ENCODE measurements at places on chromosomes 12 and 14.

GRCh38 chr12:14545144-14546124 lies 22.2 kb downstream of the PLBD1 start:
- DNase-seq: no peak

DNA sequence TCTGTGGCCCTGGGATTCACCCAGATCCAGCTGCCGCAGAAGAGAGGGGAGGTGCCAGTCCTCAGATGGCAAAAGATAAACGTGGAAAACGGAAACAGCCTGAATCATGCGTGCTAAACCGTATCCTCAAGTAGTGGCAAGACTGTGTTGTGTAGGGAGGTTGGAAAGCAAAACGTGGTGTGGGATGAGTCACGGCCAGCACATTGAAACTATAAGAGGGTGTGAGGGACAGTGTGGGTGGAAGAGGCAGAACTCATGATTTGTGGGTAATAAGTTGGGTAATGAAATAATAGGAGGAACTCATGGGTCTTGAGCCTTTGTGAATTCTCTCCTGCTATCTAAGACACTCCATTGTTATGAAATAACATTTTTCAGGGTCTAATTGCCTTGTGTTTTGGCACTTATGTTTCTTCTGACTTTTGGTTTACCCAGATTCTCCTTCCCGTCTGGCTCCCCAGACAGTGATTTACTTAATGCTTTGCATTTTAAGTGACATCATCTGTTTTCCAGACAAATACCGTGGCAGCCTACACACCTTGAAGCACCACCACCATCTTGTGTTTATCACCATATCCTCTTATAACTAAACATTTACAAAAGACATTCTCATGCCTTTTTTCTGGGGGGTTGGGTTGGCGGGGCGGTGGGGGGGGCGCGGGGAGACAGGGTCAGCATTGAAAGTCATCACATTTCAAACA lies 62.3 kb upstream of the PTCSC3 start:
- DNase-seq: no peak

GRCh38 chr14:37597538-37597913 lies 2.1 kb downstream of the TTC6 start:
- DNase-seq: no peak

- no peak for DNase-seq
These were observed 15.3 kb upstream of the PIK3C2G start for GRCh38 chr12:18246066-18246465.

DNA sequence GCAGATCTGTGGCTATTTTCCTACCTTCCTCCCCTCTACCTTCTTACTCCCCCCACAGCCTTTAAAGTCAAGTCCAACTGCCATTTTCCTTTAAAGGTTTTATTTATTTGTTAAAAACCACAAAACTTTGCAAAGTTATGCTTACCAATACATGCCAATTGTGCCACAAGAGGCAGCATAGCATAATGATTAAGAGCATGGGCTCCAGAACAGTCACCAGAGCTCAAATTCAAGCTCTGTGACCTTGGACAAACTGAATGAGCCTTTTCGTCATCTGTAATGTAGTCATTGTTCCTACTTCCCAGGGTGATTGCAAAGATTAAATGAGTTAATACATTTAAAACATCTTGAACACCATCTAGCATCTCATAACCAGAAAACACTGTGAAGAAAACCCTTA lies 13.0 kb upstream of the FMNL3 start:
- no peak for DNase-seq

DNA sequence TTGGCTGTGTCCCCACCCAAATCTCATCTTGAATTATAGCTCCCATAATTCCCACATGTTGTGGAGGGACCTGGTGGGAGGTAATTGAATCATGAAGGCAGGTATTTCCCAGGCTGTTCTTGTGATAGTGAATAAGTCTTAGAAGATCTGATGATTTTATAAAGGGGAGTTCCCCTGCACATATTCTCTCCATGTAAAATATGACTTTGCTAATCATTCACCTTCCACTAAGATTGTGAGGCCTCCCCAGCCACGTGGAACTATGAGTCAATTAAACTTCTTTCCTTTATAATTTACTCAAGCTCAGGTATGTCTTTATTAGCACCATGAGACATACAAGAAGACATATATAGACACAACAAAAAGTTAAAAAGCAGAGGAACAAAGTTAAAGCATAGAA lies 120.0 kb downstream of the CPNE8 start:
- no peak for DNase-seq

- no peak for DNase-seq
These were observed 26.2 kb upstream of the TBX3 start for GRCh38 chr12:114710151-114710550.

DNA sequence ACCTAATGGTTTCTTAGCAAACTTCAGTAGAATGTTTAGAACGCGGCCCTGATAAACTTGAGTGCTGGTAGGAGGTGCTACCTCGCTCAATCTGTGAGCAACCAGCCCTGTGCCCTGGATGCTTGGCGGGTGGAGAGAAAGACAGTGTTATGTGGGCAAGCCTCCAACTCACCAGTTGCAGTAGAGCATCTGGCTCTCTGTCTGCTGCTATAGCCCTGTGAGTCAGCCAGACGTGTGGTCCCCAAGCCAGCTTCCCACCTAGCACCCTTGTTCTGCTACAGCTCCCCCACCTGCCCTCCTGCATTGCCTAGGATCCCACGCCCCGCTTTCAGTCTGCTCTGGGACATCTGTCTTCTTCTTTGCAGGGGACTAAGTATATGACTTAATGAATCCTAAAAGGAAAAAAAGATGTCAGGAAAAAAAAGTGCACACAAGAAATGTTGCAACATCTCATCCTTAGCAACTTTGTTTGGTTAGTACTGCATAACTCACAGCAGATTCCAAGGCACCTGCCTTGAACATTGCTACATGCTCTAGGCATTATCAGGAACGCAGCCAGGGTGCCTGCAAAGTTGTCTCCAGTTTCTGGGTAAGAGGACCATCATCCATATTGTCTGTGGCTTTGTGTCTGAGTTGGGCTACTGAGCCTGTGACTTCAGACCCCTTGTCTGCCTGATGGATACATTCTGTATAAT lies 13.6 kb downstream of the SNRNP35 start:
- DNase-seq: no peak

DNA sequence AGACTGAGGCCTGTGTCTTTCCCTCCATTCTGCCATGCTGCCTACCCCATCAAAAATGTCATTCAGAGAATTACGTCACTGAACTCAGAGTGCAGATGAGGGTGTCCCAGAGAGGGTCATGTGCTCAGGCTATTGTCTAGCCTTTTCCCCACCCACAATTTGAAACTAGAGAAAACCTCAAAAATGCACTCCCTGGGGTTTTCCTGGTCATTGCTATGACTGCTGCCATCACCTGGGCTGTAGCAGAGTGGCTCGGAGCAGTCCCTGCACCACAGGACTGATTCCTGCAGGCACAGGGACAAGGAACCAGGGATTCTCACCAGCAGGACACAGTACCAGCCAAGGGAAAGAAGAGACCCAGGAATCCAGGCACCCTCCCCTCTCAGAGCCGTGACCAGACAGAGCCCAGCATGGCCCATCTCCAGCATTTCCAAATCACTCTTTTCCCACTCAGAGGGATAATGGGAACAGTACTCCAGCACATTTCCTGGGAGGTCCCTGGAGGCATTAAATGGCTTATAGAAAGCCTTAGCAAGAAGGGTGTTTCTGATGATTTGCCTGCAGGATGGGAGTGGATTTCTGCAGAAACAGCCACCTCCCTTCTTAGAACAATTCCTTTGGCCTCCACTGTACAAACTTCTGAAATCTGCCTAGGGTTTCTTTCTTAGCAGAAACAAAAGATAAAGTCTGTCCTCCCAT lies 45.9 kb downstream of the VWF start:
- DNase-seq: no peak

DNA sequence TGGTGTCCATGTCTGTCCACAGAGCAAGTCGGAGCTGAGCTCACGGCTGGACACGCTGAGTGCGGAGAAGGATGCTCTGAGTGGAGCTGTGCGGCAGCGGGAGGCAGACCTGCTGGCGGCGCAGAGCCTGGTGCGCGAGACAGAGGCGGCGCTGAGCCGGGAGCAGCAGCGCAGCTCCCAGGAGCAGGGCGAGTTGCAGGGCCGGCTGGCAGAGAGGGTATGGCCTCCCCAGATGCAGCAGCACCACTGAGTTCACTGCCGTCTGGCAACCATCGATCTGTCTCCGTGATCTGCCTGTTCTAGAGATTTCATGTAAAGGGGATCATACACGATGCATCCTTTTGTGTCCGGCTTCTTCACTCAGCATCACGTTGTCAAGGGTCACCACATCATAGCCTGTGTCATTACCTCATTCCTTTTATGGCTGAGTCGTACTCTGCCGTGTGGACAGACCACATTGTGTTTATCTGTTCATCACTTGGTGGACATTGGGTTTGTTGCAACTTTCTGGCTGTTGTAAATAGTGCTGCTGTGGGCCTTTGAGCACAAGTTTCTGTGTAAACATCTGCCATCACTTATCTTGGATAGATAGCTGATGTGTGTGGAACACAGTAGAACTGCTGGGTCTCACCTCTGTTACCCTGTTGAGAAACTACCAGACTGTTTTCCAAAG lies 21.9 kb downstream of the HIP1R start:
- DNase-seq: no peak

DNA sequence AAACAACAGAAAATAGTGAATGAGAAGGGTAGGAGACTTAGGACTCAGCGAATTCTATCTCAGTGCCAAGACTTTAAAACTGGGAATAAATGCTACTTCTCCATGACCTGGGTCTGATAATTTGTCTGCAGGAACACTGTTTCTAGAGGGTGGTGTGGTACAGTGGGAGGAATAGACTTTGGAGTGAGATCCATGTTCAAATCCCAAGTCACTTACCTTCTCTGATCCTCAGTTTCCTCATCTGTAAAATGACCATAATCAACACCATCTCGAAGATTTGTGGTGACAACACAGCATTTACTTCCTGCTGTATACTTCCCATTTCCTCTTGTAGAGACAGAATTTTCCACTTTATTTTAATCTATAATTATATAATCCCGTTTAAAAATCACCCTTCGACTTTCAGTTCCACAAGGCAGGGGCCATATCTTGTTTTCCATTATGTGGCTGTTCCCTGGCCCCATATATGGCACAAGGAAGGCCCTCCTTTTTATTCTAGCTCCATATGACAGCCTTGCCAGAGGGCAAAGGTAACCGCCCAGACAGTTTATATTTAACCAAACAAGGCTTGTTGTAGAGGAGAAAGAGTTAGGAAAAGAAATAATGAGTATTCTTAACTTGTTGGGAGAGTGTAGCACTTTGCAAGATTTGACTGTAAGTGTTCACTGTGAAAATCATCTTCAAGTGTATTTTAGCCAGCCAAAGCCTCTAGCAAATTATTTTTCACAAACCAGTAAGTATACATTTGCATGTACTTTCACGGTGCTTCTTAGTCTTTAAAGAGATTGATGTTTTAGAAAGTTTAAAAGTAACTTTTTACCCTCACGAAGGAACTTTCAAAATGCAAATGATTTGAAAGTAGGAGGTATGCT lies 243.1 kb downstream of the AKAP6 start:
- DNase-seq: no peak

- no peak for DNase-seq
These were observed 79.2 kb downstream of the B4GALNT3 start for GRCh38 chr12:538731-539539.

DNA sequence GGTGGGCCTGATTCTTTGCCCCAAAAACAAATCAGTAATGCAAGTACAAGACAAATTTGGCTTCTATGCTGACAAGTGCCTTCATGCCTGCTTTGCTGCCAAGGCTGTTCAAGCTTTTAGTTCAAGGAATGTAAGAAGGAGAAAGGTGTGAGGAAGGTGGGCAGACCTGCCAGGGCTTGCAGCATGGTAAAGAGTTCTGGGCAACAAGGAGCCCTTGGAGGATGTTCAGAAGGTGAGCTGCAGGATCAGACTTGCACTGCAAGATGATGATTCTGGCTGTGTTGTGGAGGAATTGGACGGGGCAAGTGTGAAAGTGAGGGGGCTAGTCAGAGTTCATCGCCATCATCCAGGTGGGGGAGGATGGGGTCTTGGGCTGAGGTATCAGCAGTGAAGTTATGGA lies 167.9 kb downstream of the NUAK1 start:
- DNase-seq: no peak

DNA sequence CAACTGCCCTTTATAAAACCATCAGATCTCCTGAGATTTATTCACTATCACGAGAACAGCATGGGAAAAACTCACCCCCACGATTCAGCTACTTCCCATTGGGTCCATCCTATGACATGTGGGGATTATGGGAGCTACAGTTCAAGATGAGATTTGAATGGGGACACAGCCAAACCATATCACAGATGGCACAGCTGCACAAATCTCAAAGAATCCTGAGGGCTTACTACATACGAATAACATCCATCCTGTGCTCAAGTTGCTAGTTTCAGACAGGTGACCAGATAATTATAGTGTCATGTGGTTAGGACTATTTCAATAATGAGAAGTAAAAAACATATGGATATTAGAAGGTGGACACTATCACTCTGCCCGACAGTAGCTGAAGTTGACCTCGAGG lies 211.2 kb downstream of the NUAK1 start:
- DNase-seq: no peak

DNA sequence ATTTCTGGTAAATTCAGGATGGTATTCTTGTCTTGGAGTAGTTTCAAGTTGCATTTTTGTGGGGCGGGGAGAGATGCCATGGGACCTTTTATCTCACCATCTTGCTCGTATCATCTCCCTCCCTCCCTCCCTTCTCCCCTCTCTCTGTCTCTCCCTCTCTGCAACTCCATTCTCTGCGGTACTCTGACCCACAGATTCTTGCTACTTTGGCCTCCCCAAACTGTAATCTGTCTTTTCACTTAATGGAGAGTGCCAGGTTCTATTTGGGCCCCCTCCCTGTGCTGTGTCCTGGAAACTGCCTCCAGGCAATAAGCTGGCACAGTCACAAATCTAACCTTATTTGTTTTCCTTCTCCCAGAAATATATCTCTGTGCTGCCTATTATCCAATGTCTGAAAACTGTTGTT lies 175.2 kb downstream of the PAWR start:
- no peak for DNase-seq

- DNase-seq: no peak
These were observed 42.0 kb downstream of the MOK start for GRCh38 chr14:102262929-102263462.

GRCh38 chr12:123713398-123713797 lies 1.2 kb downstream of the ATP6V0A2 start:
- DNase-seq: no peak

DNA sequence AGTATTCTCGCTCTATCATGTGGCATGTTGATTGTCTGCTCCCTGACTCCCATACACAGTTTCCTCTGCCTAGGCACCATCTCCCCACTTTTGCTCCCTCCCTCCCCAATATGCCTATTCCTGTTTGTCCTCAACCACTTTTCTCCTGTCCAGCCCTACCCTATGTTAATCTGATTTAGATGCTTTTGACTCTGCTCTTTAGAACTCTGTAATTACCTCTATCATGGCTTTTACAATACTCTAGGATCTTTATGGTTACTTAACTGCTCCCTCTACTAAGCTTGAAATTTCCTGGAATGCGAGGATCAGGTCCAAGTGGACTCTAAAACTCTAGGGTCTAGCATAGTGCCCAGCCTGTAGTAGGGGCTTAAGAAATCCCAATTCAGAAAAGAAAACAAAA lies 68.6 kb downstream of the TGFB3 start:
- no peak for DNase-seq

Measured in NCI-H2081 treated with DMSO at 0.1 percent for 48 hours (cell line).